T1000 (cell line): ENCODE measurements at places on chromosomes 5 and 9.

GRCh38 chr5:14787801-14788579 is 83.6 kb downstream of the ANKH start:
- no peak for DNase-seq

DNA sequence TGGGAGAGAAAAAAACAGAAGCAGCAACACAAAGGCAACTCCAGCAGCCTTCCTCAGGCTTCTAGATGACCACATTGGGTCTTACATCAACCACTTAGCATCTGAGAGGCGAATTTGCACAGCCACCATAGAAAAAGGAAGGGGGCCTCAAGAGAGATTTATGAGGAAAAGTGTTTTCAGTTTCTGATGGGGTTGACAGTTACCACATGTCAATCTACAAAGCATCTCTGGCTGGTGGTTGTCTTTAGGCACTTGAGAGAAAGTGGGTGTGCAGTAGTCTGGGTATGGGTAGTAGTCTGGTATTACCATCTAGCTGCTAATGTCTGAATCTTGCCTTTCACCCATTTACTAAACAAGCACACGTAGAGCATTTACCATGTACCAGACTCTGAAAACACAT is 137.5 kb downstream of the BAAT start:
- DNase-seq: no peak

DNA sequence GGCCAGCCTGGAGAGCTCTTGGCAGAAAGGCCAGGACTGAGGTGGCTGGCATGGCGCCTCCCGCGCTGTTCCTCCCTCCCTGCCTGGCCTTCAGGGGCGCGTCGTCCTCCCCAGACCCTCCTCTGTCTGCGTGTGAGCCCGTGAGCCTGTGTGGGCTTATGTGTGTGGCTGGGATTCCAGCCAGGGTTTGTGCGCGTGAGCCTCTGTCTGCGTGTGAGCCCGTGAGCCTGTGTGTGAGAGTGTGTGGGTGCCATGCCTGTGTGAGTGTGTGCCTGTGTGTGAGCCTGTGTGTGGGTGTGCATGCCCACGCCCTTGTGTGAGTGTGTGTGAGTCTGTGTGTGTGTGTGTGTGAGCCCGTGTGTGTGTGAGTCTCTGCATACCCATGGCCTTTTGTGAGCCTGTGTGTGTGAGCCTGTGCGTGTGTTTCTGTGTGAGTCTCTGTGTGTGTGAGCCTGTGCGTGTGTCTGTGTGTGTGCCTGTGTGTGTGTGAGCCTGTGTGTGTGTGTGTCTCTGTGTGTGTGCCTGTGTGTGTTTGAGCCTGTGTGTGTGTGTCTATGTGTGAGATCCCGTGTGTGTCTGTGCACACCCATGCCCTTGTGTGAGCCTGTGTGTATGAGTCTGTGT is 13.0 kb downstream of the RXRA start:
- no peak for DNase-seq

DNA sequence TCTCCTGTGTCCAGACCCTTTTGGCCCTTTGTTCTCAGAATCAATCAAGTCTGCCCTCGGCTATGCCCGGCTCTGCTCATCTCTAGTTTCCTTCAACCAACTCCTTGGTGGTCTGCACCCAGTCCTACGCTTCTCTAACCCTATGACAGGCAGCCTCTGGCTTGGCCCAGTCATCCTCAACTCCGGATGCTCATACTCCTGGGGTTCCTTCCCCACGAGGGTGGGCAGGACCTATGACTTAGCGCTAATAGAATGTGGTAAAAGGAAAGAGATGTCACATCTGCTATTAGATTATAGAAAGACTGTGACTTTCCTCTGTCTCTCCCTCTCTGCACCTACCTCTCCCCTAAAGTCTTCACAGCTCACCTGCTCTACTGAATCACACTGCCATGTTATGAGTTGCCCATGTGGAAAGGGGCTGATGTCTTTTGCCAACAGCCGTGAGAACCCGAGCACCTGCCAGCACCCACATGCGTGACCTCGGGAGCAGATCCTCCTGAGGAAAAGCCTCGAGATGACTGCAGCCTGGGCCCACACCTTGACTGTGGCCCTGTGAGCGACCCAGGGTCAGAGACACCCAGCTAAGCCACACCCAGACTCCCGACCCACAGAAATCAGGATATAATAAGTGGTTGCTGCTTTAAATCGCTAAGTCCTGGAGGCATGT is 334.9 kb downstream of the GADD45G start:
- no peak for DNase-seq

DNA sequence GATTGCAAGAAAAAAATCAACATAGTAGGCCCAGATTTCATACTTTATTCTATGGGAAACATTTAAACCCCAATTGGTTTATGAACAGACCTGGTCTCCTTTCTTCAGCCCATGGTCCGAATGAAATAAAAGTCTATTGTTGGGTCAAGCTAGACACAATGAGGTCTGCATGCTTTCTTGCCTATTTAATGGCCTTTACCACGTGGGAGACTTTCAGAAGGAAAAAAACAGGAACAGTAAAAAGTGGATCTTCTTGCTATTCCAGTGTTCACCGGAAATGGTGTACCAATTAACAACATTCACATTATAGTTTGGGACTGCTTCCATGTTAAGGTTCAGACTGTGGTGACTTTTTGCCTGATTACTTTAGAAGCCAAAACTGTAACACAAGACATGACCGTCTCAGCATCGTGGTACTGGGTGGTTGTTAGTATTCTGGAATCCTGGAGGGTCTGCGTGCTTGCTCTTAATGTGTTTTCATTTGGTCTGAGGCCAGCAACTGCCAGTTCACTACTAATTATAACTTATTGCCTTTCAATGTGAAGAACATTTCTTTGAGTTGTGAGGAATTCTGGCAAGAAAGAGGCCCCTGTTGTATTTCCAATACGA is 85.4 kb upstream of the PRRC1 start:
- DNase-seq: no peak

DNA sequence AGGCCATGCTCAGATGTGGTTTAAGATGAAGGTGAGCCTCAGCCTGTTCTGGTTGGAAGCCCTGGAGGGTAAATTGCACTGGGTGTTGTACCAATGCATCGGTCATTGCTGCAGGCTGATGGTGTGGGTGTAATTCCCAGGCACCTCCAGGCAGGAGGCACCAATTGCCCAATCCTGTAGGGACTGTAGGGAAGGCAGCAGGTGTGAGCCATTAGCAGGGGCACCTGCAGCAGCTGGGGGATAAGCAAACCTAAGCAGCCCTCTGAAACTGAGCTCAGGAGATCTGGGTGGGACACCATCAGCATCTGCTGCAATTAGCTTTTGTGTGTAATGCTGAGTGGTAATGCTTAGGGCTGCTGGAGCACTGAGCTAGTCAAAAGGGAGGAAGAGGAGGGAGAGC is 190.1 kb upstream of the TBC1D2 start:
- no peak for DNase-seq
